ENCODE measurements at places on chromosomes 2 and 18.
A peak's percentile ranks its signal among the peaks of the same experiment; 100 is the strongest.

DNA sequence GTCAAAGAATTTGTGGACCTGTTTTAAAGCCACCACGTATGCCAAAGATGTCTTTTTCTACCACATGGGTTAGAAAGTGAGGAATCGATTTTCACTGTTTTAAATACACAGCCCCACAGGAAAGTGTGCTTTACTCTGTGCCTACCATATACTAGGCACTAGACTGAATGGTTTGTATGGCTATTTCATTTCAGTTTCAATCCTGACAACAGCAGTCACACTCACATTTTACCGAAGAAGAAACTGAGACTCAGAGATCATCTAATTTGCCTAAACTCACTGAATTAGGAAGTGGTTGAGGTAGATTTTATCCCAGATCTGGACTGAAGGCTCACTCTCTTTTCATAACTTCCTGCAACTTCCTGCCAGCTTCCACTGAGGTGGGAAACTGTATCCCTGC is 176.4 kb downstream of the ALK start:
- no peak for DNase-seq

- no peak for DNase-seq
Measured at GRCh38 chr2:19119326-19120001, 239.0 kb downstream of the OSR1 start.

DNA sequence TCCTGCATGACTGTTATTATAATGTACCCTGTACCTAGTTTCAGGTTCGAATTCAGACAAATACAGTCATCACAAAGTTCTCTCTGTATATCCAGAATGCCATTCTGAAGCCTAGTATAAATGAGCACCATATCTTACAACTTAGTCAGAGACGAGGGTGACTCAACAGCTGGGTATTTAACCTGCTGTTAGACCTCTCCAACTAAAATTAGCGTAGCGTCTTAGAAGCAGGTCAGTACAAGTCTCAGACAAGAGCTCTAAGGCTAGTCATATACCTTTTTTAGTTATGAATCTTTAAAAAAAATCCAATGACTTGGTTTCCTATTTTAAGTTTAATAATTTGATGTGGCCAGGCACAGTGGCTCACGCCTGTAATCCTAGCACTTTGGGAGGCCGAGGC is 74.1 kb downstream of the CABYR start:
- no peak for DNase-seq

- no peak for DNase-seq
Measured at GRCh38 chr2:189999661-190000060, 62.9 kb downstream of the MSTN start.

DNA sequence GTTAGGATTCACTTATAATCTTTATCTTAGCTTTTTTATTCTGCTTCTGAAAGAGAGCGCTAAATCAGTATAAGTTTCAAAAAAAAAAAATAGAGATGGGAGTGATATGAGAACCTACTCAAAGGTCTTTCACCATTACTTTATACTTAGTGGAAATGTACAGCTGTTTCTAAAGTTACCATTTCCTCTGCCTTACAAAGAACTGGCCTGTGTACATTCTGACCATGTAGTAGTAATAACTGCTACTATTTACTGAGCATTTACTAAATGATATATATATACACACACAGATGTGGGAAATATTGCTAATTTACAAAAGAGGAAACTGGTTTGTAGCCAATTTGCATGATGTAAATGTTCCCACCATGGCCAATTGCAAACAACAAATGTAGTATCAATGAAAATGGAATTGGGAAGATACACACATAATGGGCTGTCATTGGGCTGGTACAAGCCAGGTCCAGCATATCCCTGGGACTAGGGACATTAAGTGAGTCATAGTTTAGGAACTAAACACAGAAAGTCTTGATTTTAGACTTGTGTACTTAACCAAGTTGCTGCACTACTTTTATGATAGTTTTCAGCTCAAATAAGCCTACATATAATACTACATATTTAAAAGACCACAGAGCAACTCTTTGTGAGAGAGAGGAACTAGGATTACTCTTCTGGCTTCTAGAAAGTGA is 67.1 kb downstream of the DYNC1I2 start:
- no peak for DNase-seq

DNA sequence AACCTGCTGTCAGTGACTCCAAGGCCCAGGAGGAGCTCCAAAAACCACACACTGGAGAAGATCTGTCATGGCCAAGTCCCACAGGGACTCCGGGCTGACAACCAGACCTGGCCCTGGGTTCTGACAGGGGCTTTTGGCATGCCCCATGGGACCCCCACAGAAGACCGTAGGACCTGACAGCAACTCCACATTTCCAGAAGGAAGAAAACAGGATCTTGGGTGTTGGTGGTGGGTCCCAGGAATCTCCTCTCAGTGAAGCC is 275.9 kb upstream of the HS6ST1 start:
- no peak for DNase-seq

GRCh38 chr2:15923597-15923996 is 16.8 kb upstream of the MYCN start:
- no peak for DNase-seq

DNA sequence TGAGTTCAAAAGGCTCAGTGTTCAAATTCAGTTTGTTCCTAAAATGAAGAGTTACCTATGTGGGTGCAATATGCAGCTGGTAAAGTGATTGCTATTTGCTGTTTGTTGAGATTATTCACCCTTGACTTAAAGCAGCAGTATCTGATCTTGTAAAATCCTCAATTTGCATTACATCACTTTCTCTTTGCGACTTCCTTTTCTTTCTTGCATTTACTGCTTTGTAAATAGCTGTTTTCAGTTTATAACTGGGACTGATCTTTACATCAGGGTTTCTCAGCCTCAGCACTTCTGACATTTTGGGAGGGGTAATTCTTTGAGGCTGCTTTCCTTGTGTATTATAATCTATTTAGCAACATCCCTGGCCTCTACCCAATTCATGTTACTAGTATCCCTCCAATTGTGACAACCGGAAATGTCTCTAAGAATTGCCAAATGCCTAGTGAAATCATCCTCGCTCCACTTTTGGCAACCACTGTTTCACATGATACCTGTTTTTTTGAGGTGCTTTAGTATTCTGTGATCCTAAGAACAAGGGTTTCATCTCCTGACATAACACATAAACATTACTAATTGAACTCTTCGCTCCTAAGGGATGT is 12.1 kb upstream of the ERCC3 start:
- DNase-seq: no peak

- no peak for DNase-seq
Measured at GRCh38 chr2:43131051-43131889, 95.1 kb downstream of the ZFP36L2 start.

- DNase-seq: no peak
Measured at GRCh38 chr2:95275601-95276243, 1.5 kb downstream of the PROM2 start.

- DNase-seq: peak; percentile 35
Measured at GRCh38 chr2:203869223-203870042, 1.9 kb downstream of the CTLA4 start.

- DNase-seq: no peak
Measured at GRCh38 chr2:2898744-2899143, 478.9 kb downstream of the EIPR1 start.

GRCh38 chr2:158797963-158798700 is 3.0 kb downstream of the DAPL1 start:
- DNase-seq: no peak

DNA sequence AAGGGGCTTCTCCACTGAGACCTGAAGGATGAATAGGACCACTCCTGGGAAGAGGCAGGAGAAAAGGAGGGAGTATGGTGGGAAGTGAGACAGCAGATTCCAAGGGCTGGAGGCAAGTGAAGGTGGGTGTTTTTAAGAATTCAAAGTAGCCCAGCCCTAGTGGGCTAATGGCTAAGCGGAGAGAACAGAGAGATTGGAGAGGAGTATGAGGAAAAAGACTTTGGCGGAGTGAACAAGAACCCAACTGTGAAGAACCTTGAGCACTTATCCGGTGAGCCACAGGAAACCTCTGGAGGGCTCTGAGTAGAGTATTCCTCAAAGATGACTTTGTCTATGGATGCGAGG is 142.6 kb downstream of the COPS8 start:
- DNase-seq: no peak

DNA sequence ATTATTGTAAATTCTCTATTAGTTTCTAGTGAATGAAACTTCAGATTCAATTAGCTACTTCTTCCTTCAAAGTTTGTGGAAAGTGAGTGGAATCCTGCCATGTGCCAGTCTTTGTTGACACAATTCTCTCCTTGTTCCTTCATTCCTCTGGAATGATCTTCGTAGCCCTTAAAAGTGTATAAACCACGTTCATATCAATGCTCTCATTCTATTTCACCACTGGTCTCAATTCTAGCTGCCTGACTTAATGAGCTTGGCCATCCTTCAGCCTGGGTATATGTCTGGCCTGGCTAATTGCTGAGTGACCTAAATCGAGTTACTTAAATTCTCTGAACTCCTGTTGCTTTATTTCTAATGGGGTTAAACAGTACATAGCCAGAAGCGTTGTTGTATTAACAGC is 43.5 kb downstream of the INSIG2 start:
- no peak for DNase-seq

DNA sequence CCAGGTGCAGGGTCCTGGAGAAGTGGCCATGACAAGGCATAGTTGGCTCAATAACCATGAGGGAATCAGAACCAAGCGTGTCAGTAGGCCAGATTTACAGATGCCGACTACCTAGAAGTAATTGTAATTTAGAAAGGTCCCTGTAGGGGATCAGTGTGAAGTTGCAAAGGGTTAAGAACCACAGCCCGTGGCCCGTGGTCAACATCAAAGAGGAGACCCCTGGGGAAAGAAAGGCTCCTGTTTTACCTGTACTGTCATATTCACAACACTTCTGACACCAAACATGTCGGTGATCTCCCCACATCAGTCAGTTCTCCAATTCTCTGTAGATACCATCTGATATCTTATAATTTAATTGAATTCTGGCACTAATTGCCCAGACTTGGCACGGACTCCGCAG is 31.0 kb downstream of the SP100 start:
- DNase-seq: no peak

GRCh38 chr2:190441564-190441963 is 33.4 kb downstream of the MFSD6 start:
- no peak for DNase-seq

DNA sequence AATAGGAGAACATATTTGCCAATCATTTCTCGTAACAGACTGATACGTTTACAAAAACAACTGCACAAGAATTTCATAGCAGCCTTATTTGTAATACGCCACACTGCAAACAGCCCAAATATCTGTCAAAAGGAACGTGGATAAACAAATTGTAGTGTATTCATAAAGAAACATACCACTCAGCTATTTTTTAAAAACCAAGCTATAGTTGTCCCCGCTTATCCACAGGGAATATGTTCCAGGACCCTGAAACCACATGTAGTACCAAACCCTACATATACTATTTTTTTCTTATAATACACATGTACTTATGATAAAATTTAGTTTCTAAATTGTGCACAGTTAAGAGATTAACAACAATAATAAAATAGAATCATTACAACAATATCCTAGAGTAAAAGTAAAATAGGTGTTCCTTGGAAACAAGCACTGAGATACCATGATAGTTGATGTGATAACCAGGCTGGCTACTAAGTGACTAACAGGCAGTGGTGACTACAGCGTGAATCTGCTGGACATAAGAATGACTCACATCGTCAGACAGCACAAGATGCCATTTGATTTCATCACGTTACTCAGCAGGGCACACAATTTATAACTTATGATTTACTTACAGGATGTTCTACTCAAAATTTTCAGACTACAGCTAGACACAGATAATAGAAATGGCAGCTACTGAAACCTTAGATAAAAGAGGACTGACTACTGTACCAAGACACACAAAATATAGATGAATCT is 367.4 kb downstream of the NCKAP5 start:
- no peak for DNase-seq

DNA sequence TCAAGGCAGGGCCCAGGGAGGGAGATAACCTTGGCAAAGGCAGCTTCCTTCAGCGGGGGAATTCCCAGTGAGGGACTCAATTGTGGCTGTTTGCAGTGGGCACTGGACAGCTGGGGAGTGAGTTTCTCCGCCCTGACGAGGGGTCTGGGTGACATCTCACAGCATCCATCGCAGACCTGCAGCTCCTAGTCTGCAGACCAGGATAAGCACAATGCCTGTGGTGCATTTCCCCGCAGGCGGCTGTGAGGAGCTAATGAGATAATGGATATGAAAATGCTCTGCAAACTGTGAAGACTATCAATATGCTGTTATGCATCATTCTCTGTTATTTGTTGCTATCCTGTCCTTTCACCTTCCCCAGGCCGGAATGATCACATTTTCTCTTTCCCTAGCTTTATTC is 30.0 kb upstream of the CYP1B1 start:
- no peak for DNase-seq

DNA sequence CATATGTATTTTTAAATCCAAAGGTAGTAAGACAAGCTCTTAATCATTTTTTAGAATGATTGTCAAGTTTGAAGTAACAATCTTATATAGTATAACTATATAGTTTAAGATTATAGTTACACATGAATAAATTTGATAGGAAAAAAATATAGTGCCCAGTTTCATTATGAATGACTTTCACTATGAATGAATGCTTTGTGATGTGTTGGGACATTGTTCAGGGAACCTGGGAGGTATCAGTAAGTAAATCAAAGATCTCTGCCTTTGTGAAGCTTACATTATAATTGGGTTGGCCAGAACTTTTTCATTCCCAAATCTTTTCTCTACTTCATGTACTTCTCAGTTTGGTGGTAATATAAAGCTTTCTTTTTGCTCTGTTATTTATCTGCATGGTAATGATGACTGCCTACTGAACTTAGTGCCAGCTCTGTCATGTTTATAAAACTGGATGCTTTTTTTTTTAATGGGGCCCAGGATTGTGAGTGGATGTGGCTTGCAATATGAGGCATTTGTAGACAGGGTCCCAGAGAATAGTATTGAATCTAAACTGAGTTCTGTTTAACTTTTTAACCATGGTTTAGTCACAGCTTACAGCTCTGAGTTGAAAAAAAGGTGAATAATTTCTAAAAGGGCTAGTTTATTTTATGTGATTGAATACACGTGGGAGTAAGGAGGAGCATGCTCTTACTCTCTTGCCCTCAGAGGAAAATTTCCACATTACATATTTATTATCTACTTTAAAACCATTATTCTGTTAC is 23.3 kb downstream of the GLS start:
- DNase-seq: no peak

DNA sequence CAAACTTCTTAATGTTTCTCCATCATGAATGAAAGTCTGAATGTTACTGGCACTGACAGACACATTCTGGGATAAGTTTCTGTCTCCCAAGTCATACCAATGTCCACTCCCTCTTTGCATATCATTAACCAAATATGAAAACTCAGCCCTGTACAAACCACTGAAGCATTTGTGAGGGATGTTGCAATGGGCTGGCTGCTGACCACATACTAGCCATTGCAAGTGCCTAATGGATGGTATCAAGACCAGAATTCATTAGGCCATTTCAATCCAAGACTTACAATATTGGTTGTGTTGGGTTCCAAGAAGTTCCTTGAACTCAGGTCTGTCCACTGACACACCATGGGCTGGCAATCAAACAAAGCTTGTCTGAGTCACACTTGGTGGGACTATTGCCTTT is 73.8 kb downstream of the CBLN2 start:
- DNase-seq: no peak

GRCh38 chr2:214035091-214035852 is 375.6 kb upstream of the VWC2L start:
- DNase-seq: no peak

Measured in activated naive CD4-positive, alpha-beta T cell (primary cell).